ENCODE measurements at places on chromosomes 12 and 14.

- DNase-seq = peak; percentile 94
These were observed at the start of gene CNOT2 for GRCh38 chr12:70242695-70243509. CNOT2 (plus strand) TSS chr12:70243433; CDS start chr12:70278227, 34,794 bp downstream.

GRCh38 chr14:104650057-104650980, 39.1 kb upstream of the INF2 start:
- peak; percentile 86 for DNase-seq

DNA sequence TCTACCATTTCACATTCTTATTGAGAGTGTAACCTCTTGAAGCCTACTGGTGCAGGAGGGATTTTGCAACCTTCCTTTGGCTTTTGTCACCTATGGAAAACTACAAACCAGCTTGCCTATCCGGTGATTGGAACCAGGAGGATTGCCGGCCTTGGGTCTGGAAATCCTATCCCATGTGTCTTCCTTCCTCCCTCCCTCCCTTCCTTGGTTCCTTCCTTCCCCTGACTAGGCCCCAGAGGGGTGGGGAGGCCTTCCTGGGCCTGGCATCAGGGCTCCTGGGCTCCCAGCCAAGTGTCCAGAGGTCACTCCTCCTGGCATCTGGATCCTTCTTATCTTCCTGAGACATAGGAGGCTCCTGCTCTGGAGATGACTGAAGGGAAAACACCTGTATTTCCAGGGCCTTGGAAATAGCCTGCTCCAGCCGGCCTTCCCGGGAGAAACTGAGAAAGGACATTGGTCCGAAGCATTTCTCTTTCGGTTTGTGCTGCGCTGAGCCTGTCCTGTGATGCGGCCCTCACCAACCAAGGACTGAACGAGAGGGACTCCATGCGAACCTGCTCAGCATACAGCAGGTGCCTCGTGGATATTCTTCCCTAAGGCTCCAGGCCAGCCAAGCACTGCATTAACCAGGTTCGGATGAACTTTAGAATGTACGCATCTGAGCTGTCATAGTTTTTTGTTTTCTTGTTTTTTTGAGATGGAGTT, 43.4 kb downstream of the PSMA6 start:
- DNase-seq = no peak

- no peak for DNase-seq
These were observed 17.4 kb upstream of the ZDHHC17 start for GRCh38 chr12:76746516-76746915.

- DNase-seq = no peak
These were observed 42.5 kb upstream of the GNPNAT1 start for GRCh38 chr14:52833891-52834290.

DNA sequence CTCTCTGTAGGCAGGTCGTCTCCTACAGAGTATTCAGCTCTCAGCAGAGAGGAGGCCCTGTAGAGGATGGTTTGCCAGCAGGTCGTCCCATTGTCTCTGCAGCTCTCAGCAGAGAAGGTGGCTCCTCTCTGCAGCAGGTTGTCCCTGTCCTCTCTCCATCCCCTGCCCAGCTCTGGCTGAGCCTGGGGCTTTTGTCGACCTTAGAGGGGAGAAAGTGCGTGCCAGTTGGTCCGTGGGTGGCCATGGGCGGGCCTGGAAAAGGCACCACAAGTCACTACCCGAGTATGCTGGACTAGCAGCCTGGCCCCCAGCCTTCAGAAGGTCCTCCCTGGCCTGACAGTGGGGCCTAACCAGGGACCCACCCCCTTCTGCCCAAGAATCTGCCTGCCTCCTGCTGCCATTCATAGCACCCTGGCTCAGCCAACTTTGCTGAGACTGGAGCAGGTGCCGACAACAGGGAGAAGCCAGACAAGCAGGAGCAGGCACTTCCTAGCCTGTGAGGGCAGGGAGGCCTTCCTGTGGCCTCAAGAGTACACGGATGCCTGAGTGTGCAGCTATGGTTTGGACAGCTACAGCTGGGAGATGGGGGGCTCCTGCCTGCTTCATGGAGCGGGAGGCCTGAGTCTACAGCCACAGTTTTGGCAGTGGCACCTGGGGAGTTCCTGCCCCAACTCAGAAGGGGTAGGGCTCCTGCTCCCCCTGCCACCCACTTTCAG, 59.7 kb upstream of the KCNH3 start:
- DNase-seq = no peak

- no peak for DNase-seq
These were observed 118.4 kb downstream of the KCNMB4 start for GRCh38 chr12:70484464-70484863.

GRCh38 chr14:39762576-39763401, 330.6 kb upstream of the FBXO33 start:
- no peak for DNase-seq

- DNase-seq = no peak
These were observed 7.3 kb upstream of the C2CD5 start for GRCh38 chr12:22551624-22552023.

DNA sequence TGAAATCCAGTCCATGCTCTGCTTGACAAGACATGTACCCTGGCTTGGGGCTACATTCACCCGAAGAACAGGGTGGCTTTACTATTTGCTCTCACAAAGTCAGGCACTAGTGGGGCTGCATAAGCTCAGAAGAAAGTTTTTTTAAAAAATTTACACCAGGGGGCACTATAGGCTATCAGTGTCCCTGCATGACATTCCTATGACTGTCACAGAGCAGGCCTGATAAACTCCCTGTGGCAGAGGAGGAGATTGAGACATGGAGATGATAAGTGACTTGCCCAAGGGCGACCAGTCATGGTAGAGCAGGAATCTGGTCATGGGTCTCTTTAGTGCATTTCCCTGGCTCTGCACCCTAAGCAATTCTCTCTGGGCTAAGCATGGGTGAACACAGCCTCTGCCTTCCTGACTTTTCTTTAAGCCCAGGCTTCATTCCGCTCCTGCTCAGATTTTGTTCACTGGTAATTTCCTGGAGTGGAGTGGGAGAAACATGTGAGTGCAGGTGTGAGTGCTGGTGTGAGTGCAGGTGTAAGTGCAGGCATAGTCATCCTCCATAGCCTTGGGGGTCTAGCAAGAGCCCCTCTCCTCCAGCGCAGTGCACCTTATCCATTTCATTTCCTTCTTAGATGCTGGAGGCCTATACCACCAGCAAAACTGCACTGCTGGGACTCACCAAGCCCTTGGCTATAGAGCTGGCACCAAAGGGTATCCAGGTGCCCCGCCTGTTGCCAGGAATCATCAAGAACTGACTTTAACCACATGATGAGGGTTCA, 91.6 kb downstream of the DHRS2 start:
- no peak for DNase-seq

DNA sequence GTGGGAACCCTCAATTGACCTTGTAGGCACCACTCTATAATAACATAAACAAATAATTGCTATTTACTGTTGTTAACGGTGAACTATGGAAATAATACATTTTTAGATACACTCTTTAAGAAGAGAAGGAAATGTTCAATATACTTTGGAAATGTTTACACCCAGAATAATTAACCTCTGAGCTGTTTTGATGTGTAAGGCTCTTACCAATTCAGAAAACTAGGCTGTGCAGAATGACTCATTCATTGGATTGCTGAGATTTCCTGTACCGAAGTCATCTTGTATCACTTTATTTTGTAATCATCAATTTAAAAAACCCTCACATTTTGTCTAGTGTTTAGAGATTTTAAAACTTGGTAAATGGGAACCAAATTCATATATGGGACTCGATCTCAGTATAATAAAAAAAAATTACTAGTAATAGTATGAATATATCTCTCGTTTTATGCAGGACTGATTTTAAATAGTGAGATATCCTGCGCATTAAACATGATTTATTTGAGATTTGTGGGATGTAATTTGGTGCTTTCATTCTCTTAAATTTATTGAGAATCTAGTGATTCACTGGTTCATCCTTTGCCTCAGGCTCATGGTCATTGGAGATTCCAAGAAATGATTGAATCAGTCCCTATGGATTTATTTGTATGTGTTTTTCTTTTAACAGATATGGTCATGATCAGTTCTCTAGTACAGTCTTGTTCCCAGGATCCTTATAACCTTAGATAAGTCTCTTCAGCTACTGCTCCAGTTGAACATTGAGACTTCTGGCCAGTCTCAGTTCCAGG, 3.9 kb downstream of the SAMD4A start:
- DNase-seq = no peak

GRCh38 chr14:102928412-102929240, 6.2 kb downstream of the AMN start:
- peak; percentile 73 for DNase-seq

DNA sequence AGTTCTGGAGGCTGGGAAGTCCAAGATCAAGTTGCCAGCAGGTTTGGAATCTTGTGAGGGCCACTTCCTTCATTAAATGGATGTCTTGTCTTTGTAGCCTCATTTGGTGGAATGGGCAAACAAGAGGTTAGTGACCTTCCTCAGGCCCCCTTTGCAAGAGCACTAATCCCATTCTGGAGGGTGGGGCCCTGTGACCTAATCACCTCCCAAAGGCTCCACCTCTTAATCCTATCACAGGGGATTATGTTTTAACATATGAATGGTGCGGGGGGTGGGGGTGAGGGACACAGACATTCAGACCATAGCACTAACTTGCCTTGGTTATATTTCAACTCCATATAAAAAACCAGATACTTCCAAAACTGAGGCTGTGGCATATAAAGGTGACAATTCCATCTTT, 59.9 kb upstream of the PPP4R3A start:
- DNase-seq = no peak

DNA sequence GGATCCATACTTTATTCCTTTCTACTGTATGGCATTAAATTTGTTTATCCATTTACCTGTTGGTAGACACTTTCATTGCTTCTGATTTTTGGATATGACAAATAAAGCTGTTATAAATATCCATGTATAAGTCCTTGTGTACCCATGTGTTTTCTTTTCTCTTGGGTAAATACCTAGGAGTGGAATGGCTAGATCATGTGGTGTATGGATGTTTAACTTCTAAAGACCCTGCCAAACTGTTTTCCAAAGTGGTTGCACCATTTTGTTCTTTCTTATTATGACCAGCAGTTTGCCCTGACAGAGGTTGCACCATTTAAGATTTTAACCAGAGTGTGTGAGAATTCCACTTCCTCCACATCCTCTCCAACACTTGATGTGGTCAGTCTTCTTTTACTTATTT, 6.0 kb upstream of the DAZAP2 start:
- no peak for DNase-seq

DNA sequence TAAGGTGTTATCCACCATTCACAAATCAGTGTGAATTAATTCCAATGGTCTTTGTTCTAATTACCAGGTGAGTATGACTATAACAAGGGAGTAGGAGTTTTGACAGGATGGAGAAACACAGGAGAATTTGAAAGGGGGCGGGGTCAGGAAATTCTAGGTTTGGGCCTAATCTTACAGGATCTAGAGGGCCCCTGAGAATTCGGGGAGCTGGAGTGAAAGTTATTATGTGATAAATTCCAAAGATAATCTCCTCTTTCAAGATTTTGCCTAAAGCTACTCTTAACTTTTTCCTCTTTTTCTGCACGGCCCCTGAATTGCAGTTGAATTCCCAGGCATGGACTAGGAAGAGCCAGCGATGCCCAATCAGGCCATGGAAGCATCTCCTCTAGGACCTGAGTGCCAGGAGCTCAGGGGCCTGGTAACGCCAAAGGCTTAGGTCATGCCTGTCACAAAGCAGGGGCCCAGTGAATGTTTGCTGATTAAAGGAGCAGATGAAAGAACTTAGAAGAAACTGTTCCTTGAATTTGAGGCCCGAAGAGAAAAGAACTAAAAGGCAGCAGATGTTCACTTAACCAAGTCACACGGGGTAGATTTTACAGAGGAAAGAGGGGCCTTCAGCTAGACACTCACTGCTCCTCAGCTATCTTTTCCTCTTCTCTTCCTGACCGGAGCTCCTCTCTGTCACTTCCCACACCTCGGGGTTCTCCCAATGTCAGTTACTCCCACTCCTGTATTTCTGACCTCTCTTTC, 195.5 kb downstream of the PPM1H start:
- no peak for DNase-seq

- DNase-seq = no peak
These were observed 1104.0 kb downstream of the SLC6A15 start for GRCh38 chr12:83808591-83808990.

DNA sequence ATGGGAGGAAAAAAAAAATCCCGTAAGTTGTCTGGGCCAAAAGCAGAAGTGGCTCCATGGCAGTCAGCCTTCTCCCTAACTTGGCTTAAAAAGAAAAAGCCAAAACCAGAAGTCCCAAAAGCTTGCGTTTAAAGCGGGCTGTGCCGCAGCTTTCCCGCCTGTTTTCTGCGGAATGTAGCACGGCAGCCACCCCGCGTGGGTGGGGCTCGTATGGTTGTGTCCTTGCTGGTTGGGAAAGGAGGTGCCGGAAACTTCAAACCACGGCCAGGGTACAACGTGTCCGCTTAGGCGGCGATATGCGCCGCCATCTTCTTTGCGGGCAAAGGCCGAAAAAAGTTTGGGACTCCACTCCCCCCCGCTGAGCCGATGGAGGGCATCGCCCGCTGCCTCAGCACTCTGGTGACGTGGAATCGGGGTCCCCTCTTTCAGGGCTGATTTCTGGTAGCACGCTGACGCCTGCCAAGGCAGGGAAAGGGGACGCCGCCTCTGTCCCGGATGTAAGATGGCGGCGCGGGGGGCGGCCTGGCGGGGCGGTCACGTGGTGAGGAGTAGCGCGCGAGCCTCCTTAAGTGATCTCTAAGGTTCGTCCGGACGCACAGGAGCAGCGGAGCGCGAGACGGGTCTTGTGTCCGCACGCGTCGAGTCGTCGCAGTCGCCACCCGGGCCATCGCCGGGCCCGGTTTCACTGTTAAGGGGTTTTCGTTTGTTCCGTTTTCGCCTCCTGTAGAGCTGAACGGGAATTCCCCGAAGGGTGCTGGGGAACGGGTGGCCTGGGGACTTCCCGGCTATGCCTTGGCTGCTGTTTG, 135.8 kb downstream of the MON2 start:
- peak; percentile 95 for DNase-seq

GRCh38 chr14:46063872-46064271, 587.7 kb downstream of the RPL10L start:
- DNase-seq = no peak

- DNase-seq = no peak
These were observed 24.2 kb upstream of the MMP17 start for GRCh38 chr12:131803961-131804521.

DNA sequence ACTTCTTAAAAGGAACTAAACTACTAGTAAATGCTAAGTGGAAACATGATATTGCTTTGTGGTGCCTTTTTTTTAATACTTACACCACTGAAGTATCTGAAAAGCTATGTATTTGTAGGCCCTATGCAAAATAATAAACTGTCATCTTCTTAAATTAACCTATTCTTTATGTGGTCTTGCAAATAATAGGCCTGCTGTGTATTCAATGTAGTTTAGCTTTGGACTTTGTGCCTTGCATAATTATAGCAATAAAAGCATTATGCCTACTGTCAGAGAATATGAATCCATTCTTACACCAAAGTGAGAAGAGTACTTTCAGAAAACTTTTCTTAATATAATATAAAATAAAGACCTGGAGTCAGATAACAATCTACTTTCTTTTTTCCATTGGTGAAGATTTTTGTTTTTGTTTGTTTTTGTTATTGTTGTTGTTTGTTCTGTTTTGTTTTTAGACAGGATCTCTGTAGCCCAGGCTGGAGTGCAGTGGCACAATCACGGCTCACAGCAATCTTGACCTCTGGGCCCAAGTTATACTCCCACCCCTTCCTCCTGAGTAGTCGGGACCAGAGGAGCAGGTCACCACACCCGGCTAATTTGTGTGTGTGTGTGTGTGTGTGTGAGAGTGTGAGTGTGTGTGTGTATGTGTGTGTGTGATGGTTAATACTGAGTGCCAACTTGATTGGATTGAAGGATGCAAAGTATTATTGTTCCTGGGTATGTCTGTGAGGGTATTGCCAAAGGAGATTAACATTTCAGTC, 213.8 kb downstream of the SLC6A15 start:
- no peak for DNase-seq

Measured in right hindlimb (tissue), 1 donor.